Effector memory CD4-positive, alpha-beta T cell (primary cell): ENCODE measurements at places on chromosomes 1 and 21.
A peak's percentile ranks its signal among the peaks of the same experiment; 100 is the strongest.

- DNase-seq, result no peak
Measured at GRCh38 chr1:174997041-174997440, 2.7 kb upstream of the CACYBP start.

- no peak for DNase-seq
Measured at GRCh38 chr1:201008666-201009360, 14.7 kb downstream of the KIF21B start.

GRCh38 chr21:17622018-17622417 lies 9.3 kb upstream of the BTG3 start:
- no peak for DNase-seq

- no peak for DNase-seq
Measured at GRCh38 chr21:45330075-45330781, 42.5 kb upstream of the POFUT2 start.

DNA sequence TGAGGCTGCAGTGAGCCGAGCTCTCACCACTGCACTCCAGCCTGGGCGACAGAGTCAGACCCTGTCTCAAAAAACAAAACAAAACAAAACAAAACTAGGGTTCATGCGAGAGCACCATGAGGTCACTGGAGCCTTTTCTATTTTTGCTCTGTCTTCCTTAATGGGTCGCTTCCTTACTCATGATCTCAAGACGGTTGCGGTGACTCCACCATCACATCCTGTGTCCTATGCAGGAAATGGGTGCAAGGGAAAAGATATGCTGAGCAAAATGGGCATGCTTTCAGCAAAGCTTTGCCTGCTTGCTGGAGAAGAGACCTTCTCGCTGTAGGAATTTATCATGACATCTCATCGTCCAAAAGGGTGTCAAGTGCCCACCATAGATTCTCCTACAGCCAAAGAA lies 36.4 kb downstream of the WNT9A start:
- no peak for DNase-seq

DNA sequence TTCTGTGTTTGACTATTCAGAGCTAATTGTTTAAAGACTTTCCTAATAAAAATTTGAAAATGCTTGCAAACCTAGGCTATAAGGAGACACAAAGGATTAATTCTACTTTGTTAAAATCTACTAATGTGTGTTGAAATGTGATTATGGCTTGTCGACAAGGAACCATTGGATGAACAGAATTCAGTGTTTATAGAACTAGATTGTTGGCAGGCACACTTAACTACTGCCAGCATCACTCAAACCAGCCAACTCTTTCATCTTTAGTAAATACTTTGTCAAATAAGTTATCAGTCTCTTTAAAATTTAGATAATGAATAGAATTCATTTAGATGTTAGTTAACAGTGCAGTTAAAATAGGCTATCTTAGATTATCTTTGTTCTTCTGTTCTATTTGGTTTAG lies 27.6 kb downstream of the HS2ST1 start:
- no peak for DNase-seq

- DNase-seq, result no peak
Measured at GRCh38 chr1:213779228-213779627, 208.5 kb upstream of the PROX1 start.

- no peak for DNase-seq
Measured at GRCh38 chr1:244761279-244761678, 74.2 kb upstream of the COX20 start.

- DNase-seq, result peak; percentile 70
Measured at GRCh38 chr21:14545906-14546480, at the start of gene SAMSN1. Gene SAMSN1, minus strand, starts transcription at chr21:14546315. Its CDS starts 54 bp downstream, at chr21:14546261.

- DNase-seq, result no peak
Measured at GRCh38 chr1:115251340-115251748, 86.7 kb downstream of the NGF start.

DNA sequence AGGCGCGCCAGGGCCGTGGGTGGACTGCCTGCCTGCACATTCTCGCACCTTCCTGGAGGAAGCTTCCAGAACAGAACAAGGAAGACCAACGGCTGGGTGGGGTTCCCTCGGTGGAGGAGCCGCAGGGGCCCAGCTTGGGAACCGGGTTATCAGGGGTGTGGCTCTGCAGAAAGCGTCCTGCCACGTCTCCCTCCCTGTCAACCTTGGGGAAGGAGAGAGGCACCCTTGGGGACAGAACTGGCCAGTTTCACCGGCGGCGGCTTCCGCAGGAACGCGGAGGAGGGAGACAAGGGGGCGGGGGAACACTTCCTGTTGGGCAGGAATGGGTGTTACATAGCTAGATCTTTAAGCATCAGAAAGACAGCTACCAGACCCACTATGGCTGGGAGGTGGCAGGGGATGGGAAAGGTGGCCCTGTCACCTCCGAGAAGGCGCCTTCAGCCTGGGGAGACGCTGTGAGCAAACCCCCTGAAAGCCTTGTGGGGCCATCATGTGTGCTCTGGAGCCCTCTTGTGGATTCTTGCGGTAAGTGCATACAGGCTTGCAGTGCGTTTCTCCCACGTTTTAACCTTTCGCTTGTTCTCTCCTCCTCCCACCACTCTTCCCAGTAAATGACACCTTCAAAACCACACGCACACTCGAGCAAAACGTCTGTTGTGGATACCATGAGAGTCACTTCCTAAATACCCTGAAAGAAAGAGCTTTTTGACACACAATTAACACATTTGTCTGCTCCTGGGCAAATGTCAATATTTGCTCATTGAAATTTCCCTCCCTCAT lies 3.8 kb upstream of the PLEKHA6 start:
- peak; percentile 54 for DNase-seq
